ENCODE measurements at places on chromosomes 5 and 9.

- DNase-seq, result no peak
Measured at GRCh38 chr5:66209350-66209749, 65.2 kb downstream of the SREK1 start.

DNA sequence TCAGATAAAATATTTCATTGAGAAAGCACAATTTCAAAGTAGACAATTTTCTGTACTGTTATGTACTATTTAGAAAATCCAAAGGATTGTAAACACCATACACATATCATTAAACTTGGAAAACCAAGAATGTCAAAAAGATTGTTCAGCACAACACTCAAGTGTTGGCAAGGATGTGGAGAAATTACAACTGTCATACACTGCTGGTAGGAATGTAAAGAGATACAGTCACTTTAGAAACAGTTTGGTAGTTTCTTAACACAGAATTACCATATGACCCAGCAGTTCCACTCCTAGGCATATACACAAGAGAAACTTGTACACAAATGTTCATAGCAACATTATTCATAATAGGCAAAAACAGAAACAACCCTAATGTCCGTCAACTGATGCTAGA is 71.2 kb downstream of the OR2K2 start:
- no peak for DNase-seq

- DNase-seq, result no peak
Measured at GRCh38 chr5:38190111-38190510, 68.2 kb upstream of the EGFLAM start.

- DNase-seq, result no peak
Measured at GRCh38 chr5:160173-160510, 31.2 kb upstream of the LRRC14B start.

DNA sequence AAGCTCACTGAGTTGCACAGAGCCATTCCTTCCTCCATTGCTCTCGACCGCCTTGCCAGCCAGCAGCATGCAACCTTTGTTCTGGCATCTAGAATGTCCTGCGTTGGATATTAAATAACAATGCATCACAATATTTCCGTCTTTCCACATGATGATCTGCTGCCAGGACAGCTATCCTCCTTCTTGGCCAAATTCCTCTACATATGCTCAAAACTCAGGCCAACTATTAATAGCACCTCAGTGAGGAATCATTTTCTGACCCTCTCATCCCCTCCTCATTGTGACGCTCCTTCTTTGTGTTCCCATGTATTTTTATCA is 128.6 kb downstream of the MYO10 start:
- DNase-seq, result no peak

DNA sequence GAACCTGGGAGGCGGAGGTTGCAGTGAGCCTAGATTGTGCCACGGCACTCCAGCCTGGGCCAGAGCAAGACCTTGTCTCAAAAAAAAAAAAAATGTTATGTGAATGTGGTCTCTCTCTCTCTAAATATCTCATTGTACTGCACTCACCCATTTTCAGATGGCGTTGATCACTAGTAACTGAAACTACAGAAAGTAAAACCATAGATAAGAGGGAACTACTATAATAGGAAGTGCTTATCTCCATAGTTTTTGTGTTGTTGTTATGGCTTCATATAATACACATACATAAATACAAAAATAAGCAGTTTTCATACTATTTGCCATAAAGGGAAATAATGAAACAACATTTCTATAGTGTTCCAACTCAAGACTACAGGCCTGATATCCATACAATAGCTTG is 9.1 kb downstream of the IL31RA start:
- no peak for DNase-seq

DNA sequence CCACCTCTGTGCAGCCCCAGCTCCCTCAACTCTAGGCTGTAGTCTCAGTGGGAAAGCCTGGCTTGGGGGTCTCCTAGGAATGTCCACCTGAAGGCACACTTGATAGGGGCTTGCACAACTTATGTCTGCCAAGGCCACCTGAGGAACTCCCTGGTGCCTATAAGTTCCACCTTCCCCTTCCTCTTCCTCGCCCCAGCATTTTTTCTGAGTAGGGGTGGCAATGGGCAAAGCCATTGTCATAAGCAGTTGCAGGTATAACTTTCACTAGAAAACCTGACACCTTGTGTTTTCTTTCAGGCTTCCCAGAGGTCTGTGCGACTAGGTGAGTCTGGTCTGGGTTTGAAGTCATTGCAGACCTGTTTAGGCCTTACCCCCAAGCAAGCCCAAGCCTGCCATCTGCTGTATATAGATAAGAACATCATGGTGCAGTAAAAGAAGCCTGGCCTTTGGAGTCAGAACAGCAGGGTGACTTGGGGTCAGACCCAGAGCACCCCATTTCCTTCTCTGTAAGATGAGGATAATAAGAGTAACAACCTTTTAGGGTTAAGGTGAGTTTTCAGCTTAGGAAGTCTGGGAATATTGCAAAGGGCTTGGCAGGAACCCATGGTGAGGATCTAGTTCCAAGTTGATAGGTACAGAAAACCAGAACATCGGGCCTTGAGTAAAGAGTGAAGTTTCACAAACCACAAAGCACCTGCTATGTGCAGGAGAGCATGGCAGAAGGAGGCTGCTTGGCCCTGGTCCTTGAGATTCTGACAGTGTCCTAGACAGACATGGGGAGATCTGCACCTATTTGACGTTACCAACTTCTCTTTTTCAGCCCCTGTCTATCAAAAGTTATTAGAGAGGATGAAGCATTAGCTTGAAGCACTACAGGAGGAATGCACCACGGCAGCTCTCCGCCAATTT is 33.8 kb downstream of the TGFBI start:
- DNase-seq, result no peak

DNA sequence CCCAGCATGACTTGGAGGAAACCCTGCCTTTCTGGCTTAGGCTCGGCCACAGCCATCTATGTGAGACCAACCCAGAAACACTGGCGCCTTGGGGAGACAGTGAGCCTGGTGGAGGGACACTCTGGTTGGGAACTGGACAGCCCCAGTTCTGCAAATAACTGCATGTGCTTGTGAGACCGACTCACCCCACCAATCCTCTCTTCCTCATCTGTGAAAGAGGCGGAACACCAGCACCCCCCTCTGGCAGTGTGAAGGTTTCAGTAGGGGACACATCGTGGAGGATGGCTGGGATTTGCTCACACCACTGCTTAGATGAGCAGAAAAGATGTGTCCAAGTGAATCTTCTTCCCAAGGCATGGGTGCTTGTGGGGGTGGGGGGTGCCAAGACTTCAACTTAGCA is 43.4 kb upstream of the N4BP3 start:
- no peak for DNase-seq

- DNase-seq, result no peak
Measured at GRCh38 chr5:142484821-142485387, 160.1 kb upstream of the SPRY4 start.

DNA sequence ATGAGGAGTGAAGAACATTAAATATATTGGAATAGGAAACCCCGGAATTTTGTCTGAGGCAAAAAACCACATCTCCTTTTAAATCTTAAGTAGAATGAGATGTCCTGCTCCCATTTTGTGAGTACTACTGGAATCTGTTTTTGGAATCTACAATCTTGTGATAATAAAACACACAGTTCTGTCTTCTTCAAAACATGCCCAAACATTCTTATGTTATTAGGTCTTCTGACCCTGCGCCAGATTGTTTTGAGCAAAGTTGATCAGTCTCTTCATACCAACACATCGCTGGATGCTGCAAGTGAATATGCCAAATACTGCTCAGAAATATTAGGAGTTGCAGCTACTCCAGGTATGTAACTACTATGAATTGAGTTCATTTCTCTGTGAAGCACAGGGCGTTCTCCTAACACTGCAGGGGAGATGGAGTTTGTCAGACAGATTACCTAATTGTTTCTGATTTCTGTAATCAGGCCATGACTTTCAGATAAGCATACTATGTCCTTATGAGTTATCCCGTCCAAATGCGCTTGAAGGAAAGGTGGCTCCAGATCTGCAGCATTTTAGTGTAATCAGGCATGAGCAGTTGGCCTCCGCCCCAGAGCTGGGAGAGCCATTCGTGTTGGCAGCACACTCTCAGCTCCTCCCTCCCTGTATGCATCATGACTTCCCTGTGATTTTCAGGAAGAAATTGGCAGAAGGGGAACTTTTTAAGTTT is 88.0 kb downstream of the NLN start:
- no peak for DNase-seq

GRCh38 chr5:14790911-14791310 is 80.7 kb downstream of the ANKH start:
- no peak for DNase-seq

DNA sequence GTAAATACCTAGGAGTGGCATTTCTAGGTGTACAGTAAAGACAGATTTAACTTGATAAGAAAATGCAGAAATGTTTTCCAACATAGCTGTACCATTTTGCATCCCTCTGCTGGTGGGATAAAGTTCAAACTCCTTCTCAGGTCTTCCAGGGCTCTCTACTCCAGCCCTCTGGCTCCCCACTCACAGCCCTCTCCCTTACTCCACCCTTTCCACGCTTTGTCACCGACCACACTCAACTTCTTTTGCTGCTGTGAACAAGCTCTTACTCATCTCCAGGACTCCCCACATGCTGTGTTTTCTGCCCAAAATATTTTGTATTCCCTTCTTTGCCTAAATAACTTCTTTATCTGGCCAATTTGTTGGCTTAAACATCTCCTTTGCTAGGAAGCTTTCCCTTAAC is 90.6 kb upstream of the OSMR start:
- no peak for DNase-seq

DNA sequence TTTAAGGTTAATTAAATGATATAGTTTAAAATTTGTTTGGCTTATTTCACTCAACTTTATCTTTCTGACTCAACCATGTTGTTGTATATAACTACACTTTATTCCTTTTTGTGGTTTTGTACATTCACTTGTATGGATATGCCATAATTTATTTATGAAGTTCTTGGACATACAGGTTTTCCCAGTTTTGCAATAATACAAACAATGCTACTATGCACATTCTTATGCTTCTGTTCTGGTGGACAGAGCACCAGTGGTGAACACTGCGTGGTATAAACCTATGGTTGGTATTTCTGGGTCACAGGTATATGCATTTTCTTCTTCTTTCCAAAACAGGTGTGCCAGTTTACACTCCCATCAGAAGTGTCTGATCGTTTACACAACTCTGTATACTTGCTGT is 35.7 kb upstream of the TRIM14 start:
- no peak for DNase-seq

DNA sequence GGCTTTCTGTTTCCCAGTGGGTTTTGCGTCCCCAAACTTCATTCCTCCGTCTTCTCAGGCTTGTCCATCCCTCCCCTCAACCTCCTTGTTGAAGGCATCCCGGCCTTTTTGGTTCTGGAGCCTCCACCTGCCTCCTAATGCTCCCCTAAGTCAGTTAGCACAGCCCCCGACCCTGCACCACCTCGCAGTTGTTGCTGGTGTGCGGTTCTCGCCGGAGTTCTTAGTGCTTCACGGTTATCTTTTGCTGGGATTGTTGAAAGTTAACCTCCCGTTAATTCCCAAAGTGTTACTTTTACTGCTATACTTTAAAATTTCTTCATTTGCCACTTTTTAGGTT is 447 bp downstream of the UBLCP1 start:
- DNase-seq, result no peak

DNA sequence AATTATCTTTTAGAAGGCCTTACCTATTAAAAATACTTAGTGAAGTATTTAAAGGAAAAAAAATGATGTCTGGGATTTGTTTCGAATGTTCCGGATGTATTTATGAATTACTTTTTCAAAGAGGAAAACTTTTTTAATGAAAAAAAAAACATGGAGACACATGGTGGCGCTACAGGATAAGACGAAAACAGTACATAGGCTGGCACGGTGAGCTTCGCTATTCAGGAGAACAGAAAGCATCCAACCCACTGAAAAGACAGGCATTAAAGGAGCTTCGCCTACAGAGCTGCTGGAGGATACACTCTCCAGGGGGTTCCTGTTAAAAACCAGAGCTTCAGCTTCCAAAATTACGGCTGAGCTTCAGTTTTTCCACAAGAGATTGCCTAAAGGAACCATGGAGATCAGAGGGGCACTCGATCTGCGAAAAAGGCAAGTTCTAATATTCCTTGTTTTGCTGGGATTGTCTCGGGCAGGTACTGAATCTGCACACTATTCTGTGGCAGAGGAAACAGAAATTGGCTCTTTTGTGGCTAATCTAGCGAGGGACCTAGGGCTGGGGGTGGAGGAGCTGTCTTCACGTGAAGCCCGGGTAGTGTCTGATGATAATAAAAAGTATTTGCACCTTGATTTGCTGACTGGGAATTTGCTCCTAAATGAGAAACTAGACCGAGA is at the start of gene PCDHB14:
Gene PCDHB14 (plus strand): TSS at position 232 of the 672 bp plus-strand sequence. CDS start 163 bp downstream, at position 395.
- DNase-seq, result no peak

DNA sequence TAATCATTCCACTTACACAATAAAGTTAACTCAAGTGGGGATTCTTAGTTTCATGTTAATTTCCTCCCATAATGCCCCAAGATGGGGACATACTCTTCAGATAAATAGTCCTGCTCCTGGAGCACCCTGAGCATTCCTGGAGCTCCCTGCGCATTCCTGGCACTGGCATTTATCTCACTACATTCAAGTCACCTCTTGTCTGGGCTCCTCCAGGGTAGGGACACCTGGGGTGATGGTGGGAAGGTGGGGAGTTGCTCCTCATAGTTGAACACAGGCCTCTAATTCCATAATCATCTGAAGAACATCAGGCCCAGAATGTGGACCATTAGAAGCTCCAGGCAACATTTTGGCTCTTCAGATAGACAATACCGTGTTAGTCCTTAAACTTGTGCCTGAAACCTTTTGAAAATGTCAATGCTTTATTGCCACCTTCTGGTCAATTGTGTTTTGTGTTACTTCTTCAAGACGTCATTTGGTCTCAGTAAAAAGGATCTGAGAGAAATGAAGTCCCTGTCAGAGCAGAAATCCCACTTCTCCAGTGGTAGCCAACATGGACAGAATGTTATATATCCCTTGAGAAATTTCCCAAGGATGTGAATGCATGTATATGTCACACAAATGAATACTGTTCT is 14.2 kb upstream of the AGGF1 start:
- DNase-seq, result no peak

DNA sequence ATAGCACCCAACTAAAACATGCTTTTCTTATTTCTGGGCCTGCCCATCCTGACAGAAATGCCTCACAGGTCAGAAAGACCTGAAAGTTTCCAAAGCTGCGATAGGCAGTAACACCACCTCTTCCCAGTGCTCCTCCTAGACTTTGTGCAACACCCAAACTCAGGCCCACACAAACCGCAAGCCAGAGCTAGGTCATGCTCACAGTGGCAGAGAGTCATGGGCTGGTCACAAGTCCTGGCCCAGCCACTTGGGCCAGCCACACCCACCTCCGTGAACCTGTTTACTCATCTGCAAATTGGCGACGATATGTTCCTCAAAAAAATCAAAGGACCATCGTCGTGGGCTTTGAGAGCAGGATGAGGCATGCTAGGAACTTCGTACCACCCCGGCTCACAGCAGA is 44.0 kb upstream of the SLC25A51 start:
- DNase-seq, result no peak
